ENCODE measurements at places on chromosomes 12 and 14. TPM values are rescaled to one million over a fixed set of nuclear protein-coding genes. Genes with fewer than 3 reads are reported as not detected.

- no peak for DNase-seq
These were observed 1731.5 kb upstream of the FLRT2 start for GRCh38 chr14:83798421-83798820.

DNA sequence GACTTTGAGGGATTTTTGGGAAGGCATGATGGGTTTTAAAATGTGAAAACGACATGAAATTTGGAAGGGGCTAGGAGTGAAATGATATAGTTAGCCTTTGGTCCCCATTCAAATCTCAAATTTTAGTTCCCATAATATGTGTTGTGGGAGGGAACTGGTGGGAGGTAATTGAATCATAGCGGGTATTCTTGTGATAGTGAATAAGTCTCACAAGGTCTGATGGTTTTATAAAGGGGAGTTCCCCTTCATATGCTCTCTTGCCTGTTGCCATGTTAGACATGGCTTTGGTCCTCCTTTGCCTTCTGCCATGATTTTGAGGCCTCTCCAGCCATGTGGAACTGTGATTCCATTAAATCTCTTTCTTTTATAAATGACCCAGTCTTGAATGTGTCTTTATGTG lies 72.8 kb downstream of the SLC16A7 start:
- DNase-seq = no peak

GRCh38 chr14:21384494-21384851 lies 654 bp upstream of the SUPT16H start:
- no peak for DNase-seq

Gene FAIM2
- 0.44 TPM for total RNA-seq

DNA sequence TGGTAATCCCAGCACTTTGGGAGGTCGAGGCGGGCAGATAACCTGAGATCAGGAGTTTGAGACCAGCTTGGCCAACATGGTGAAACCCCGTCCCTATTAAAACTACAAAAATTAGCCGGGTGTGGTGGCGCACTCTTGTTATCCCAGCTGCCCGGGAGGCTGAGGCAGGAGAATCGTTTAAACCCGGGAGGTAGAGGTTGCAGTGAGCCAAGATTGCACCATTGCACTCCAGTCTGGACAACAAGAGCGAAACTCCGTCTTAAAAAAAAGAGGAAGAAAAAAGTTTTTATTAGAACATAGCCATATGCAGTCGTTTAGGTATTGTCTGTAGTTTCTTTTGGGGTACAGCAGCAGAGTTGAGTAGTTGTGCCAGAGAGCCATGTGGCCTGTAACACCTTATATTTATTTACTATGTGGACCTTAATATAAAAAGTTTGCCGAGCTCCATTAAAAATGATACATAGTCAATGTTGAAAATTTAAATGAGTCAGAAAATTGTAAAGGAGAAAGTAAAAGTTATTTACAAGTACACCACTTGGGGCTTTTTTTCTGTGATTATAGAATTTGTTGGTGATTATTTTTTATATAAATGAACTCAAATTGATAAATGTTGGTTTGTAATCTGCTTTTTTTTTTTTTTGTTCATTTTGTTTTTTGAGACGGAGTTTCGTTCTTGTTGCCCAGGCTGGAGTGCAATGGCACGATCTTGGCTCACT lies 2.2 kb downstream of the ADIPOR2 start:
- no peak for DNase-seq

Gene CD27
- 111 TPM for total RNA-seq

Gene MMP17
- not detected for total RNA-seq

DNA sequence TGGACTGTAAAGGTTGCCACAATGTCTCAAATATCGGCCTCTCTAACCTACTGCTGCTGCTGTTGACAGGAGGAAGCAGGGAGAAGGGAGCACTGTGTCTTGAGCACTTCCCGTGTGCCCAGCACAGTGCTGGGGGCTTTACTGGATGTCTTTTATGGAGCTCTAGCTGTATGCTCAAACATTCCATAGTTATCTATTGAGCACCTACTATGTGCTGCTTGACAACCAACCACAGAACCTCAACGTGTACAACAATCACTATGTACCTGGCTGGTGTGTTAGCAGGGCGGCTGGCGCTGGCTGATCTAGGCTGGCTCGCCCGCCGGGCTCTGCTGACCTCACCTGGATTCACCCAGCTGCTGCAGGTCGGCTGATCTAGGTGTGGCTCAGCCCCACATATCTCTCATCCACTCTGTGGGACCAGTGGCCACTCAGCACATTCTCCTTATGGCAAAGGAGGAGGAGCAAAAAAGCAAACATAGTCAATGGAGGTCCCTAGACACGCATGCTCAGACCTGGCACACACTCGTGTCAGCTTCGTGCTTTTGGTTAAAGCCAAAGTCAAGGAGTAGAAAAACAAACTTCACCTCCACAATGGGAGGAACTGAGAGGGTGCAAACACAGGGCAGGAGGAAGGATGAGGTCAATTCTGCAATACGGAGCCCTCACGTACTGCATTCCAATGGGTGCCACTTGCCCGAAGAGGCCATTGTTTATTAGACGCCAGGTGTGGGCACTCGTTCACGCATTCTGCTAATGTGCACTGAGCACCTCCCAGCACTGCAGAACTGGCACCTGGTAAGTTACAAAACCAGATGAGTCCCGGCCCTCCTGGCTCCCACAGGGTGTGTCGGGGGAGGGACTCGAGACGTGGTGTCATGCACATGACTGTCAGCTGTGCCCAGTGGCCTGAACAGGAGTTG lies 147.2 kb downstream of the SCARB1 start:
- DNase-seq = no peak

Gene FOXM1
- total RNA-seq = 66.2 TPM

DNA sequence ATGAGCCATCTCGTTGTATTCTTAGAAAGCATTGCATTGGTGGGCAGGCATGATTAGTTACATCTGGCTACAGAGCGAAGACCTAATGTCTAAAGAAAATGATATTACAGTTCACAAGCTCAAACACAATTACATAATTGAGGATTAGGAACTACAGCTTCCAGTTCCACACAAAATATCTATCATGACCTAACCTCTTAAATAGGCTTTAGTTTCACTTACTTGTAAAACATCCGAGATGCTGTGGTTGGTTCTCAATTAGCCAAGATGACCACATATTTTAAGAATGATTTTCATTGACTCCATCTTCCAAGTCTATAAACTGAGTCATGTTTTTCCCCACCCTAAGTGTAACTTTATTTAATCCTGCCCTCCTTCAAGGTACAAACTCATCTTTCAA lies 69.5 kb downstream of the LRIG3 start:
- no peak for DNase-seq

Gene KRT5
- total RNA-seq = not detected

DNA sequence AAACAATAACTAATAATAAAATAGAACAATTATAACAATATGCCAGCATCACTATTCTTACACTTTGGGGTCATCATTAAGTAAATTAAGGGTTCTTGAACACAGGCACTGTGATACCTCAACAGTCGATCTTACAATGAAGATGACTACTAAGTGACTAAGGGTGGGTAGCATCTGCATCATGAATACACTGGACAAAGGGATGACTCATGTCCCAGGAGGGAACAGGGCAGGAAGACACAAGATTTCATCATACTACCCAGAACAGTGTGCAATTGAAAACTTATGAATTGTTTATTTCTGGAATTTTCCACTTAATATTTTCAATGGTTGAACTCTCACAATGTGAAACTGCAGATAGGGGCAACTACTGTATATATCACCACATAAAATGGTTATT lies 19.7 kb downstream of the TSPAN19 start:
- DNase-seq = no peak
